ENCODE measurements at places on chromosomes 4 and X. TPM values are rescaled to one million over a fixed set of nuclear protein-coding genes. Genes with fewer than 3 reads are reported as not detected.

Gene RGN
- 4.9 TPM for total RNA-seq

Gene FGF5
- 1.2 TPM for total RNA-seq

Gene RP2
- 12.3 TPM for total RNA-seq

Gene ART3
- 2.7 TPM for total RNA-seq

Gene ETDC
- not detected for total RNA-seq

Gene FHDC1
- total RNA-seq: 7.9 TPM

Gene STS
- total RNA-seq: 8.4 TPM

Gene AIFM1
- 7.9 TPM for total RNA-seq

Gene COL4A6
- total RNA-seq: 3.2 TPM

Gene TDO2
- total RNA-seq: not detected

Gene KIAA1210
- under 0.01 TPM for total RNA-seq

Gene AFP
- total RNA-seq: not detected

Gene DCLK2
- total RNA-seq: 94.4 TPM

Gene LAP3
- total RNA-seq: 34.4 TPM

Gene SUV39H1
- total RNA-seq: 1.7 TPM

Gene PAGE5
- total RNA-seq: not detected

Gene COX7B2
- not detected for total RNA-seq

Gene CT45A1
- total RNA-seq: not detected

Gene MAGEC3
- 0.25 TPM for total RNA-seq

Gene RBM41
- total RNA-seq: 21.6 TPM

Gene VCX3B
- total RNA-seq: not detected

Gene UGT2B7
- total RNA-seq: not detected

Gene VSIG4
- 5.9 TPM for total RNA-seq

Gene MAGEC1
- total RNA-seq: not detected

Gene ARHGAP36
- under 0.01 TPM for total RNA-seq

Gene RASGEF1B
- total RNA-seq: 26.8 TPM

Gene MAP7D2
- total RNA-seq: 9.3 TPM

Gene TMEM271
- 11.6 TPM for total RNA-seq

Gene PPP4R3C
- total RNA-seq: not detected

Gene PAGE1
- total RNA-seq: 0.49 TPM

Gene SOWAHB
- 3.9 TPM for total RNA-seq

Gene IL1RAPL1
- total RNA-seq: 11.1 TPM

Gene NXF2
- not detected for total RNA-seq

Gene MAGEA6
- total RNA-seq: not detected

Gene CMC4
- total RNA-seq: 4.7 TPM

Gene PLP1
- total RNA-seq: 10.1 TPM

Gene NAP1L5
- 43.5 TPM for total RNA-seq

Gene NIPAL1
- 2.0 TPM for total RNA-seq

Gene TRPC5OS
- not detected for total RNA-seq

Gene GSX2
- total RNA-seq: 1.7 TPM

Gene POU4F2
- total RNA-seq: not detected

Gene TMPRSS11A
- not detected for total RNA-seq

Gene KCNE5
- total RNA-seq: 1.5 TPM

Gene POF1B
- total RNA-seq: under 0.01 TPM

Gene SSX1
- total RNA-seq: not detected

Gene FATE1
- total RNA-seq: not detected

Gene IL2RG
- total RNA-seq: 0.25 TPM

Gene FRG2
- total RNA-seq: not detected

Gene RAB9B
- 33.2 TPM for total RNA-seq

Gene LARP1B
- 39.8 TPM for total RNA-seq

Gene XAGE1A
- total RNA-seq: not detected

Gene CCNB3
- 0.25 TPM for total RNA-seq

All from temporal lobe (tissue), 4 donors.